ENCODE measurements at places on chromosomes 7 and 10.

DNA sequence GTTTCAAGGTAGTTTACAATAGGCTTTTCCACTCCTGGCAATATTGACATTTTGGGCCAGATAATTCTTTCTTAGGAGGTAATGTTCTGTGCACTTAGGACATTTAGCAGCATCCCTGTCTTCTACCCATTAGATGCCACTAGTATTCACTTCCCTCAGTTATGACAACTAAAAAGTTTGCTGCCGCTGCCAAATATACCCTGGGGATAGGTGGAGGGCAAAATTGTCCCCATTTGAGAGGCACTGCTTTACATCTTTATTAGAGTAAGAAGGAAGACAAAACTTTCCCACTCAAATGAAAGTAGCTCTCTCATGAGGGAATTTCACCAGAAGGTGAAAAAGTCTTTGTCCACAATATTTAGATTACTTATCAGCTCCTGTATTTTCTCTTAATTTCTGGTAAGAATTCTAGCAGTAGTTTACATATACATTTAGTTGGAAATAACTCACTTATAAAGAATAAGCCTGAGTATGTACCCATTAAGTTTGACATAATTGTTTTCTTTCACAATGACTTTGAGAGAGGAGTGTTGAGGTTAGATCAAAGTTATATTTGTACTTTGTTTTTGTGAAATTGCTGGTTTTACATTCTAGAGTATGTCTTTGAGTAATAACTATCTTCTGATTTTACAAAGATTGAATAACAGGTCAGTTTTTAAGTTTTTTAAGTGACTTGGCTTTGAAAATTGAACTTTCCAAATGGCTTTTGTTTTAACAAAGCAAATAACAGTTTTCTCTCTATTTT lies 46.0 kb downstream of the HELLS start:
- no peak for DNase-seq

DNA sequence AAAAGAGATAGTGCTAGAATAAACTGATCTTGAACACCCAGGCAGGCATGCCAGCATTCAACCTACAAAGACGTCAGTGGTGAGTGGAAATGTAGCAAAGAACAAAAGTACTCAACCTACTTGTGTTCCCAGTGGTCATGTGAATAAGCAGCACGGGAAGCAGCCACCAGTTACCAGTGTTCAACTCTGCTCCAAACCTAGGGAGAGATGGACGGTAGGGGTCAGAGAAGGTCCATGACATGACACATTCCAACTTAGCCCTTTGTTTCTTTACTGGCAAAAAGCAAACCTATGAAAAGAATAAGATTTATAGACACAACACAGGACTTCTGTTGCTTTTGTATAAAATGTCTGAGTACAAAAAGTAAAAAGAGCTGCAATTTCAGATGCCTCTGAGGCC lies 511.4 kb downstream of the XPNPEP1 start:
- DNase-seq: no peak

- DNase-seq: no peak
Observed at GRCh38 chr10:1360558-1361164, 304.5 kb downstream of the WDR37 start.

- DNase-seq: no peak
Observed at GRCh38 chr7:68256295-68256694, 1259.7 kb downstream of the TYW1 start.

GRCh38 chr10:64873088-64873487 lies 1351.9 kb downstream of the REEP3 start:
- no peak for DNase-seq

- DNase-seq: no peak
Observed at GRCh38 chr10:71015674-71016073, 127.3 kb upstream of the PCBD1 start.

DNA sequence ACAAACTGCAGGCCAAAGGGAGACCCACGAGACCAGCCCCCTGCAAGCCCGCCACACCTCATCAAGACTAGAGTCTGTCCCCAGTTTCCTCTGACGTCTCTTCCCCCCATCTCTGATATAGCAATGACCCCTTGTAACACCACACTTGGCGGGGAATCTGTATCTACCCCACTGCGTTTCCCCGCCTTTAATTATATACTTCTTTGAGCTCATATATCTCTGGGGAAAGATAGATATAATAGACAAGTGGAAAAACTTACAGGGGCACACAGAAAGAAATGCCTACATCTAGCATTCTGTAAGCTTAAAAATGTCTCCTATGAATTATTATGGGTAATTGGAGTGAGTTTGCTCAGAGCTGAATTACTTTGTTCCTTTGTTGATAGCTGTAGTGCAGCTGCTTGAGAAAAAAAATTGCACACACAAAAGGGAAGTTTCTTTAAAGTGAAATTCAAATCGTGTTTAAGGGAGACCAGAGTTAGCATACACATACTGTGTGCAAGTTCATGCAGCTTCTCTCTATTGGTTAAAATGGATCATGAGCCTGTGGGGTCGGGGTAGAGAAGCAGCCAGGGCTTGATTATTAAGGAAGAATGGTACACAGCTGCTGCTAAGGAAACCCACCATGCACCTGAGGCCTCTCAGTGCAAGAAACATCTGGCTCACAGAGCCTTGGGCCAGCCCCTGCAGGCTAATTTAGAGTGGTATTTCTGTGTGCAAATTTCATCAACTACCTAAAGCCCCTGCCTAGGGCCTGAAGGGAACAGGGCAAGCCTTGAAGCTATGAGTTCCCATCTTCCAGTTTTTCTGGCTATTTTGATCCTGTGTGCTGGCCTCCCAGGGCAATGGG lies 32.5 kb downstream of the CDCA7L start:
- no peak for DNase-seq

GRCh38 chr10:63346015-63346441 lies 119.7 kb downstream of the JMJD1C start:
- no peak for DNase-seq

DNA sequence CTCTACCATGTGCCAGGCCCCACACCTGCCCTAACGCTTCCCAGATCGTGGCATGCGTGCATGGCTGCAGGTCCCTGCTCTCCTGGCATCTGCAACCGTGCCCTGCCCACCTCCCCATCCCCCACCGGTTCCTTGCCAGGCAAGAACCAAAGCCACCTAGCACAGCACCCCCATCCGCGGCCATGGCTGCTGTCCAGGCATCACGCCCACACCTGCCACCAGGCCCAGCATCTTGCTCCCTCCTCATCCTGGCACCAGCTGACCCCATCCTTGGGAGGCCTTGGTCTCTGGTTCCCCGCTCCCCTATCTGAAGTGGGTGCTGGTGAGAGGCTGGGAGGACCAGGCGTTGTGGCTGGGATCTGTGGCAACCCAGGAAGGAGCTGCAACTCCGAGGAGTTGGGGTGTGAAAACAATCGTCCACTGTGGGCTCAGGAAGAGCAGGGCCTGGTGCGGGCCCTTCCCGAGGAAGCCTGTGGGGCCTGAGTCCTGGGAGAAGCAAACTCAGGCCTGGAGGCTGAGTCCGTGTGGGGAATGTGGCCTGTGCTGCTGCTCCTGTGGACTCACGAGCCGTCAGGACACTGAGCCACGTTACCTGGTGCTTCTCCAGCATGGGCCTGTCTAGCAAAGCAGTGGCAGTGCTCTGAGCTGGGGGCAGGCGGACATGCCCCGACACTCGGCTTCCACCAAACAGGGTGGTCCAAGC lies 417.1 kb downstream of the DNAJB6 start:
- DNase-seq: no peak

DNA sequence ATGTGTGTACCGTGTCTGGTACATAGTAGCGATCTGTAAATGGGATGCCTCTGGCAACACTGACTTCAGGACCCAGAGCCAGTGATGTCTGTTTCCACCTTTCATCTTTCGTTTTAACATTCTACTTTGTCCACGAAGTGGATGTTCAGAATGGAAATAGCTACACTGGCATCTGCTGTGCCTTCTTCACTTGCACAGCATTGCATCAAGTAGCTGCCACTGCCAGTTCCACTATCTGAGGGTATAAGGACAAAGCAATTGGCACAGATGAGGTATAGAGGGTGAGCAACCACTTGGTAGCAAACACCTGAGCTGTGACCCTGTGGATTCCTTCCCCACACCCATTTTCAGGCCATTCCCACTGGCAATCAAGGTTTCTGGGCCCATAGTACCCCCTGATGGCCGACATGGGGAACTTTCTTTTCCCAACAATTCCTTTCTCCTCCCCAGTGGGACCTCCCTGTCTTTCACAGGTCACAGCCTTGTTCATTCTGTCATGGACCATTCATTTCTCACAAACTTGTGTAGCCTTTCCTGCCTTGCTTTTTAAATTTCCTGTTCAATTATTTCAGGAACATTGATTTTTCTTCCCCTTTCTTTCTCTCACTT lies 4.0 kb downstream of the ITGA8 start:
- no peak for DNase-seq

GRCh38 chr10:44020322-44021111 lies 364.4 kb downstream of the CXCL12 start:
- no peak for DNase-seq

DNA sequence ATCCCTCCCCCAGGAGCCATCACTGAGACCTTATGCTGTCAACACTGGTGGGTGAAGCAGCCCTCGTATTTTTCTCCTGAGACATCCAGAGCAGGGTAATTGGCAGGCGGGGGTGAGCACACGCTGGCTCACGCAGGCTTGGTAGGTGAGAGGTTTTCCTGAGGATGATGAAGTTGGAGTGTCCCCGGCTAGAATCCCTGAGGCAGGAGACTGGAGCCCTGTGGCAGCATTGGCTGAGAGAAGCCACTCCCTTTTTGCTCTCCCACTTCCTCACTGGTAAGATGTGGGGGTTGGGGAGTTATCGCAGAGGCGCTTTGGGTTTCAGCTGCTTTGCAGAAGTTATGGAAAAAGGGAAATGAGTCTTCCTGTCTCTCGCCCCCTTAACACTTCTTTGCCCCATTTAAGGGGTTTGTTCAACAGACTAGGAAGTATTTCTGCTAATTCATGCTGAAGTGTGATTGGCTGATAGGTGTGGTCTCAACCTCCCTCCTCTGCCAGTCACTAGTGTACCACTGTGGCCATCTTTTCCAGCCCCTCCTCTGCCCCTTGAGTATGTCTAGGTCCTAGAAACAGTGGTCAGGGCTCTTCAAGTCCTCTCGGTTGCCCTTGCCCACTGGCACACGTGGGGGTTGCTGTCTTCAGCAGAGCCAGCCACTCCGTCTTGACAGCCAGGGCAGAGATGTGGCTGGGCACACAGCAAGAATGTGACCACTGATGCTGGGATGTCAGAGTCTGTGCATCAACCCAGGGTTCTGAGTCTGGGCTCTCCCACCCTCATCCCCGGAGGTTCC lies 5.7 kb downstream of the ARPC1B start:
- no peak for DNase-seq

GRCh38 chr7:87552351-87552900 lies 48.3 kb downstream of the ABCB1 start:
- no peak for DNase-seq

DNA sequence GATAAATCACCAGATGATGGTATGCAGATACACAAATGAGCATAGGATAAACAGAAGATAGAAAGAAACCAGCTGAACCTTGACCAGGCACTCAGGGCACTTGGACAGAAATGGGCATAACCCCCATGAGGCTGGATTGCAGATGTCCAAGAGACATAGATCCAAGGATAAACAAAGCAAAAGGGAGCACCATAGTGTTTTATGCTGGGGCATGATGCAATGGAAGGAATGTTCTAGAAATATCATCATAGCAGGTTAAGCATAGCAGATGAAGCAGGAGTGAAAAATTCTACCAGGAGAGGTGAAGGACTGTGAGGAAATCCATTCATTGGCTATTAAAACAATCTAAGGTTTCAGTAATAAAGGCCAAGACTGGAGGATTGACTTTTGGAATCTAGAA lies 70.5 kb upstream of the TES start:
- DNase-seq: no peak

GRCh38 chr10:73956476-73957359 lies 41.2 kb upstream of the VCL start:
- no peak for DNase-seq

GRCh38 chr10:30463944-30464451 lies 30.0 kb downstream of the MAP3K8 start:
- DNase-seq: no peak

DNA sequence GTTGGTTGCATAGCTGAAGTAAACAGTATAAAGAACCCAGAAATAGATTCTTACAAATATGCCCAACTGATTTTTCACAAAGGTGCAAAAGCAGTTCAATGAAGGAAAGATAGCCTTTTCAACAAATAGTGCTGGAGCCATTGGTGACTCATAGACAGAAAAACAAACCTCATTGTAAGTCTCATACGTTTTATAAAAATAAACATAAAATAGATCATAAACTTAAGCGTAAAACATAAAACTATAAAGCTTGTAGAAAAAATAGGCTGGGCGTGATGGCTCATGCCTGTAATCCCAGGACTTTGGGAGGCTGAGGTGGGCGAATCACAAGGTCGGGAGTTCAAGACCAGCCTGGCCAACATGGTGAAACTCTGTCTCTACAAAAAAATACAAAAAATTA lies 318.8 kb upstream of the IGFBP3 start:
- DNase-seq: no peak

DNA sequence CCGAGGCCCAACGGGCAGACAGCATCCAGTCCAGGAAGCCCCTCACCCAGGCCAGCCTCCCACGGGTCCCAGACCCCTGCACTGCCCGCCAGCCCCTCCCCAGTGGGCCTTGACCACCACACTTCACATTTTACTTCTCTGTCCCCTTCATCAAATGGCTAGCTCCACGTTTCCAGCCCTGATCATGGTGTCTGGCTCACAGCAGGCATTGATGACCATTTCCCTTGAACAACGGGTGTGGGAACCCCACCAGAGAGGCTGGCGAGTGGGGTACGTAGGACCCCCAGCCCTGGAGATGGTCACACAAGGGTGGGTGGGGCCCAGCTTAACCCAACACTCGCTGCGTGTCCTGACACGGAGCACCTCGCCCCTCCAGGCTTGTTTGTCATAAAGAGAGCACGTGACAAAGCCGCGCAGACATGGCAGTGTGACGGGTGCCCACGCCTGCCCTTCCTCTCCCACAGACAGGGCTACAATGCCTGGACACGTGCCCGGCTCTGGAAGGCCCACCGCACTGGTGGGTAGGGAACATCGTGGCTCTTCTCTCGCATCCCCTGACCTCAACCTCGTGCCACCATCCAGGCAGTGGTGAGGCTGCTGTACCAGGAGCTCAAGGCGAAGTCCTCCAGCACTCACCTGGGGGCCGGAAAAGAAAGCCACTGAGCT lies 267.7 kb downstream of the MAD1L1 start:
- DNase-seq: no peak

DNA sequence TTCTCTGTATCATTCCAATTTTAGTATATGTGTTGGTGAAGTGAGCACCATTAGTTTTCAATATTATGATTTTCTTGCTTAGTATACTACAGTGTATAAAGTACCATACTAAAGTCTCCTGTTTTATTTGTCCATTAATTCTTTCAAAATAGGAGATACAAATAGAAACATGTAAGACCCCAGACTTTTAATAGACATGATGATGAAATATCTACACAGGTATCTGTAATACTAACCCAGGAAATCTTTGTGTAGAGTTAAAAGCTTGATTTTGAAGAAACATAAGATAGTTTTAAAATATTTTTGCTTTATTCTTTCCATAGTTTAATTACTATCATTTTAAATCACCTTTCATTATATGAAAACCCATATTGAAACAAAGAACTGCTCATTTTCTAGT lies 133.8 kb upstream of the WNT16 start:
- DNase-seq: no peak

- DNase-seq: no peak
Observed at GRCh38 chr10:103583871-103584215, 90.3 kb downstream of the NEURL1 start.

- DNase-seq: no peak
Observed at GRCh38 chr10:95864906-95865813, 42.6 kb upstream of the CC2D2B start.

Measured in GOT3 (cell line).